ENCODE measurements at places on chromosomes 3 and 15.

DNA sequence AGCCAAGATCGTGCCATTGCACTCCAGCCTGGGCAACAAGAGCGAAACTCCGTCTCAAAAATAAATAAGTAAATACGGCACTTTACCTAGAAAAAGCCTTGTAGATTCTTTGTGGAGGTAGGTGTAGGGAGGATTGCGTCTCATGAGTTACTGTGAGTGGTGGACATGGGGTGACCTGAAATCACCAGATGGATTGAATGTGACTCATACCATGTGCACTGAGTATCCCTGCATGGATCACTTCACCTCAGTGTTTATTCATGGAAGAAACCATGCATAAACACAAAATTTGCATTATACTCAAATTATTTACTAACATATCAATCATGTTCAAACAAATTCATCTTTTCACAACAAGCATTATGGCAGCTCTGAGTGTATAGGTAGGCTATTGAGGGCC, 55.9 kb downstream of the MRPS25 start:
- no peak for DNase-seq

- DNase-seq, result no peak
These were observed 109.9 kb downstream of the RPLP1 start for GRCh38 chr15:69562564-69562963.

- DNase-seq, result no peak
These were observed 56.8 kb downstream of the ATP2C1 start for GRCh38 chr3:130950641-130951040.

DNA sequence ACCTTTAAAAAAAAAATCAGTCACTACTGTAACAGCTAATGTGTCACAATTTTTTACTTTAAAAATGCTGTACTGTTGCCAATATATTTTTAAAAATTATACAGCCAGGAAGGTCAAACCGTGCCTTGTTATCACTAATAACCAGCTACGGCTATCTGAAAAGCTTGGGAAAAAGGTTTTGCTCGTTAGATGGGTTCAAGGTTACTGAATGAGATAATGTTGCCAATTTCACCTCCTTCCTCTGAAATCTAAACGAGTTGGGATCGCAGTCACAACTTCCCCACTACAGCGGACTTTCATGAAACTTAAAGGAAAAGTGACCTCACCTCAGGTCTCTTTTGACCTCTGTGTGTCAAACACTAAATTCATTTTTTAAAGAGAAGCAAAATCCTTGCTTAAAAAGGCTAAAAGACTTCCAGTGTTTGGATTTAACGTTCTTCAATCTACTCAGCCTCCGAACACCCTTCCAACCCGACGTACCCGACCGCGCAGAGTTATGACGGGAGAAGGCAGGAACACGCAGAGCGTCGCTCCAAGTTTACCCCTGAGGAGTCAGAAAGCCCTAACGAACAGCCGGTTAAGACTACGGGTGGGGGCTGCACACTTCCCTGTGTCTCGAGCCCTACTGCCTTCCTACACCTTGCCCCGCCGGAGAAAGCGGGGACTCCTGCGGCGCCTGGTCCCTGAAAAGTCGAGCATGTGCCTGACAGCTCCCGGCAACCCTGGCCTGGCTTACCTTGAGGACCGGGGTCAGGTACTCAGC, 860 bp downstream of the ATG3 start:
- peak; percentile 89 for DNase-seq

DNA sequence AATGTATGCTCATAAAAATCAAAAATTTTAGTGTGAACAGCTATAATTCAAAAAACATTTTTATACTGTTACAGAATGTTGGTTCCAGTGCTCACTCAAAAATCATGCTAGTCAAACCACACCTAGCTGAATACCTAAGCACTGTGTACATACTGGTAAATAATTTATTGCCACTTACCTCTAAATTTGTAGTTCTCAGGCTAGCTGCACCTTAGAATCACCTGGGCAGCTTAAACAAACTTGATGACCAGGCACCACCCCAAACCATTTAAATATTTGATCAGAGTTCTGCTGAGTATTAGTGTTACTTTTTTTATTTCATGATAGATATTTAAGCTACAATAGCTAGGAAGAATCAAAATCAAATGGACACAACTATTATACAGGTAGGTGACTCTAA, 32.3 kb upstream of the TMCO5A start:
- no peak for DNase-seq

- DNase-seq, result peak; percentile 74
These were observed 51.9 kb upstream of the MUC13 start for GRCh38 chr3:124986192-124987143.

- DNase-seq, result no peak
These were observed 23.7 kb downstream of the NEK10 start for GRCh38 chr3:27345493-27345892.

DNA sequence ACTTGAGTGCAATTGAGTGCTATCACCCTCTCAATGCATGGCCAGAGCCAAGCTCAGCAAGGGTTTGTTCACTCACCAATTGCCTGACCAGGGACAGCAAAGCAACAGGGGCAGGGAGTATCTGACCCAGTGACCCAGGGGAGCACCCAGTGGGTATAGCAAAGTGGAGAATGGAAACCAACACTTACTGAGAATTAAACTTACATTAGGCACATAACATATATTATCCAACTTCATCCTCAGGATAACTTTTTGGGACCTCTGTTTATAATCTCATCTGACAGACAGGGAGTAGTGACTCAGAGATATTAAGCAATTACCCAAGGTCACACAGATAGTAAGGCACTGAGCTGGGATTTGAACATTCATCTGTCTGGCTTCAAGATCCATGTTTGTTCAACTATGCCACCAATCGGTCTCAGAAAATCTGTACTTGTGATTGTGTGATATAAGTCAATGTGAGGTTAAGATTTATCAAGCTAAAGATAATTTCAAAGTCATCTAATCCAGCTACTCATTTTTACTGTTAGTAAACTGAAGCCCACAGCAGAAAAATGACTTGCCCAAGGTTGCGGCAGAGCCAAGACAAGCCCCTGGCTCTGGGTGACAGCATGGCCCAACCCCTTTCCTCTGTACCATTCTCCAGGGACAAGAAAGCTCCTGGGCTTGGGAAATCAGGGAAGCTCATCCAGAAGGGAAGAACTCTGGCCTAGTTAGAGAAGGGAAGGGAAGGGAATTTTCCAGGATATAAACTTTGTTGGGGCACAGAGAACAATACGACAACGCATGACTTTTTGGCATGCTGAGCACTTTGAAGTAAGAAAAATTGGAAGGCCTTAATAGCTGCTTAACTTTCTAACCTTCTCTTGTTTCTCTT, 138.0 kb upstream of the SMAD3 start:
- DNase-seq, result no peak

- DNase-seq, result no peak
These were observed 78.2 kb upstream of the STAC start for GRCh38 chr3:36302158-36302509.

DNA sequence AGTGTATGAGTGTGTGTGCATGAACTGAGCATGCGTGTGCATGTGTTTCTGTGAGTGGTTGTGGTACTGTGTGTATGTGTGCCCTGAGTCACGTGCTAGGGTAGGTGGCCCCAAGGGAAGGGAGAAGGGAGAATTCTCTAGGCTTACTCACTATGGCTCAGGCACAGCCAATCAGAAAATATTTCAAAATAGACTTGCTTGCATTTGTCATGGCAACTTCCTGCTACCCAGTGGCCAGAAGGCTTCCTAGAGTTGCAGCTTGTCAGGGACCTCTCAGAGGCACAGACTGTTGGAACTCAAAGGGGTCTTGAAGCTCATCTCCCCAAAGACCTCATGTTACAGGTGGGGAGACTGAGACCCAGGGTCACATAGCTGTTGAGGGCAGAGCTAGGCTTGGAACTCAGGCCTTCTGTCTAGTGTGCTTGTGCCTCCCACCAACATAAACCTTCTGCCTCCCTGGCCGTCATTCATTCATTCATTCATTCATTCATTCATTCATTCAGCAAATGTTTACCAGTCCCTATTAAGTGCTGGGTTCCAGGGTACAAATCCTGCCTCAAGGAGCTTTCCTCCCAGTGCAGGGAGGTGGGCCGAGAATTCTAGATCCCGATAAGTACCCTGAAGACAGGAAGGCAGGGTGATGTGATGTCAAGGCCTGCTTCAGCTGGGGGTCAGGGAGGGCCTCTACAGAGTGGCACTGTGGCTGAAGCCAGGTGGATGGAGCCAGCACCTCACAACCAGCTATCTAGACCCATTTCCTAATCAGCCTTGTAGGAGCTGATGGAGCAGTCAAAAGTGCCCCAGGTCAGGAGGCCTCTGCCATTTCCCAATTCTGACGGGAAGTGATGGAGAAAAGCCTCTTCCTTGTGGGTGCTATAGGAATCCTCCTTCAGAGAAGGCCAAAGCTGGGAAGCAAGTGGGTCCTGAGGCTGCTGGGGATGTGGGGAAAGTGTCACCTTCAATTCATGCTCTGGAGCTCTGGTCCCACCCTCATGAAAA, 10.9 kb upstream of the RFT1 start:
- DNase-seq, result no peak

- DNase-seq, result no peak
These were observed 1008.8 kb downstream of the ROBO2 start for GRCh38 chr3:78048698-78049097.

DNA sequence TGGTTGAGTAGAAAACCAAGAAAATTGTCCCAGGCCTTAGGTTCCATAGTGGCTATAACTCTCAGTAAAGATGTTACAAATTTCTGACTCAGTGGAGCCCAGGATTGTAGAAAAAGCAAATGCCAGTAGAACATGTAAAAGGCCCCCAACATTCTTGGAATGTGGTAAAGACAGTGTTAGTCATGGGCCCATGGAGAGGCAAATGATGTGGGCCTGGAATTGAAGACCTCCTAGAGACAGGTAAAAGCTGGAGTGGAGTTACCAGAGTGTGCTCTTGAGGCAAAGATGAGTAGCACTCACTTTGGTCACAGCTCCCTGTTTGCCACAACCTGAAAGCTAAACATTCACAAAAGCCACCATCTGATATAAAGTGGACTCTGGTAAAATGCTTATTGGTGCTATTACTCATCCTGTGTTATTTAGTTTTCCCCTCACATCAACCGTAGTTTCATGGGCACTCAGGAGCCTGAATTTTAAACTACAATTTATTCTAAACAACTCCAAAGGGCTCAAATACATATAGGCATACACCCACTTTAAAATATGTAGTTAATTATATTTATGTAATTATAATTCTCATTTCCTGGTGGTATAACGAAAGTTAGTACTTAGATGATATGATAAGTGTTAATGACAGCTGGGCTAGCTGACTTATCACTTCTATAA, 359.6 kb upstream of the NECTIN3 start:
- no peak for DNase-seq

DNA sequence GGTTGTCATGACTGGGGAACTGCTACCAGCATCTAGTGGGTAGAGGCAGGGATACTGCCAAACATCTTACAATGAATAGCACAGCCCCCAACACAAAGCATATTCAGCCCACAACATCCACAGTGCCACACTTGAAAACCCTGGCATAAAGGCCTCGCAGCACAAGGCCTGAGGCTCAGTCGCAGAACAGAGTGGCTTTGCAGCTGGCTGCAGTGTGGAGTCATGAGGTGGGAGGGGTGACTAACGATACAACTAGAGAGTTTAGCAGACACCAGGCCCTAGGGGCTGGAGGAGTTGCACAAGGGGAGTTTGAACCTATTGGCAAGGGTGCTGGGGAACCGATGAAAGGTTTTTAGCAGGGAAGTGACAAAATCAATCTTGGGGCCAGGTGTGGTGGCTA, 32.1 kb downstream of the GRK7 start:
- no peak for DNase-seq

- no peak for DNase-seq
These were observed 11.7 kb downstream of the EBLN2 start for GRCh38 chr3:73073091-73073707.

GRCh38 chr15:60379525-60380274, 18.1 kb downstream of the ANXA2 start:
- DNase-seq, result peak; percentile 87

DNA sequence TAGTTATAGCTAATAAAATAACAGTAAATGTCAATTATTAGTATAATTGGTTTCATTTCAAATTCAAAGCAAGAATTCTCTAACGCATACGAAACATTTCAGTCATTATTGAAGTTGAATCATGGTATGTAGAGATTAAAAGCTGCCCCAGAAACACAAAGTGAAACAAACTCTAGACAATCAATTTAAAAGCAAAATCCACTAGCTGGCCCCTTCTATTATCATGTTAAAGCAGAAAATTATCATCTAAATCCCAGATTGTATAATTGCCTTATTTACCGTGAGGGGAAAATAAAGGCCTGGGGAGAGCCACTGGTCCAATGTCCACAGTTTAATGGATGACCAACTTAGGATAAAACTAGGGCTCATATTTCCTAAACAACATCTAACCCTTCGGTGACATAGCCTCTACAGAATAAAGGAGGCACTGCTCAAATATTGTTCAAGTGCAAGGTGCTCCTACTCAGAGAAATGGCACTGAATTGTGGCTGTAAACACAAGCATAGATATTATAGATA, 110.9 kb upstream of the THRB start:
- no peak for DNase-seq

DNA sequence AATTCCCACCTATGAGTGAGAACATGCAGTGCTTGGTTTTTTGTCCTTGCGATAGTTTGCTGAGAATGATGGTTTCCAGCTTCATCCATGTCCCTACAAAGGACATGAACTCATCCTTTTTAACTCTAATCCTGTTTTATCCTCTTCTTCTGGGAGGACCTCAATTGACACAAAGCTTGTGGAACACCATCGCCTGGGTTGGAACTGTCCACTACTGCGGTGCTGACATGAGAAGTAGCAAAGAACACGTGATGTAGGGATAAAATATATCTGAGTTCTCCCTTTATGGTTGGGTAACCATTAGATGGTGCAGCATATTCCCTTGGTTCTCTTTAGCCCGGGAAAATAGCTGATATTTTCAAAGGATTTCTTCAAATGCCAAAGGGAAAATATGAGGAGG, 105.3 kb upstream of the TOPAZ1 start:
- DNase-seq, result no peak

GRCh38 chr3:58638591-58638990, 28.0 kb downstream of the FAM3D start:
- DNase-seq, result no peak

DNA sequence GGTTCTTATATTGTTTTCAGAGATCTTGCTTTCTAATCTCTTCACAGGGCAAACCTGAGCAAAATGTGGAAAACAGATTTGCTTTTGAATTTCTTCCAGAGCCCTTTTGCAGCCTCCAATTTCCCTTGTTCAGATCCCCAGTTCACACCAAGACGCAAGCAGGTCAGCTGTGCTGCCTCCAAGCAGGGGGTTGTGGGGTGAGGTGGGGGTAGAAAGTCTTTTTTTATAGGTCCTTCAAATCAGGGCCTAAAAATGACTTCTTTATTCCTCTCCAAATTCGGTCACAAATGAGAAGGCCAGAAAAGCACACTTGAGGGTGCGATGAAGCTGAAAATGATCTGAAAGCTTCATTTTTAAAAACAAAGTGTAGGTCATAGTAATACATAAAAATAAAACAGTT, 26.3 kb upstream of the AVEN start:
- DNase-seq, result no peak

DNA sequence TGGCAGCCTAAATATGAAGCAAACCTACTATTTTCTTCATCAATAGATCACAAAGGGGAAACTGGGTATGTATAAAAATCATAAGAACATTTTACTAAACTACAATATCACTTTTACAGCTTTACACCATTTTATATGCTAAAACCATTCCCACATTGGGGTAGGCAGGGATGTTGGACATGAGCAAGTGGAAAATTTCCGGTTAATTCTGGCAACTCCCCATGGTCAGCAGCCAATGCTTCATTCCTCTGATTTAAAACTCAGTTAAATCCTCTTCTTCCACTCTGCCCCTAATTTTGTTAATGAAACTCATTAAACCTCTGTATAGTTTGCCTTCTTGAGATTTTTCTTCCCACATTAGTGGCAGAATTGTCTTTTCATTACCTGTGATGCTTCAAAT, 552.5 kb upstream of the NECTIN3 start:
- DNase-seq, result no peak

- no peak for DNase-seq
These were observed 69.3 kb downstream of the RPL39L start for GRCh38 chr3:187069857-187070516.
